Kasumi-1 (cell line): ENCODE measurements at places on chromosomes 4 and X.

DNA sequence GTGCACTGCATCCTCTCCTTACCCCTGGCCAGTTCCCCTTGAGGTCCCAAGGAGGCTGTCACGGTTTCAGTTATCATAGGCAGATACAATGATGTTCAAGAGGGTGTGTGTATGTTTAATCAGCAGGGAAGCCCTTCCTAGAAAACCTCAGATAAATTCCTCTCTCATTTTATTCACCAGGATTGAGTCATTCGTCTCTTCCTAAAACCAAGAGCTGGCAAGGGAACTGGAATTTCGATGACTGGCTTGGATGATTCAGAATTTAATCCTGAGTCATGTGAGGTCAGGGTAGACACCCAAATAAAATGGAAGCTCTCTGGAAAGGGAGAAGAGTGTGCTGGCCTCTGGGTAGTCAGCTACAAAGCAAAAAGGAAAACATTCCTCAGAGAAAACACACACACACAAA is 106.2 kb upstream of the RAPGEF2 start:
- DNase-seq: no peak

GRCh38 chr4:75004755-75005668 is 72.1 kb downstream of the PARM1 start:
- DNase-seq: no peak

DNA sequence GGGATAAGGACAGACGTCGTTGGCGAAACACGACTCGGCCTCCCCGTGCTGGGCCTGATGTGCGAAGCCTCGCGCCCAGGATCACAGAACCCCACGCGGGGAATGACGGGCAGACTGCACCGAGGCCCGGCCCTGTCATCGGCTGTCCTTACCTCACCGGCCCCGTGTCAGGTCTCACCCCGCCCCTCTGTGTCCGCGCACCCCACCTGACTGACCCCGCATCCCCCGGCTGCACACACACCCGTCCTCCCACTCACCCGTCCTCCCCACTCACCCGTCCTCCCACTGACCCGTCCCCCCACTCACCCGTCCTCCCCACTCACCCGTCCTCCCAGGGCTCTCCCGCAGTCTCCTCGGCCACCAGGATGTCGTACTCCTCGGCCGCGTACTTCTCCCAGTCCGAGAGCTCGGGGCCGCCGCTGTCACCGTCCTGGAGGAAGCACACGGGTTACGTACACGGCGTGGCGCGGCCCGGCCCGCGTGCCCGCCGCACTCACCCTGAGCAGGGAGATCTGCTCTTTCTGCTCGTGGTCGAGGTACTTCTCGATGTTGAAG is 19.8 kb upstream of the GTPBP6 start:
- DNase-seq: no peak

DNA sequence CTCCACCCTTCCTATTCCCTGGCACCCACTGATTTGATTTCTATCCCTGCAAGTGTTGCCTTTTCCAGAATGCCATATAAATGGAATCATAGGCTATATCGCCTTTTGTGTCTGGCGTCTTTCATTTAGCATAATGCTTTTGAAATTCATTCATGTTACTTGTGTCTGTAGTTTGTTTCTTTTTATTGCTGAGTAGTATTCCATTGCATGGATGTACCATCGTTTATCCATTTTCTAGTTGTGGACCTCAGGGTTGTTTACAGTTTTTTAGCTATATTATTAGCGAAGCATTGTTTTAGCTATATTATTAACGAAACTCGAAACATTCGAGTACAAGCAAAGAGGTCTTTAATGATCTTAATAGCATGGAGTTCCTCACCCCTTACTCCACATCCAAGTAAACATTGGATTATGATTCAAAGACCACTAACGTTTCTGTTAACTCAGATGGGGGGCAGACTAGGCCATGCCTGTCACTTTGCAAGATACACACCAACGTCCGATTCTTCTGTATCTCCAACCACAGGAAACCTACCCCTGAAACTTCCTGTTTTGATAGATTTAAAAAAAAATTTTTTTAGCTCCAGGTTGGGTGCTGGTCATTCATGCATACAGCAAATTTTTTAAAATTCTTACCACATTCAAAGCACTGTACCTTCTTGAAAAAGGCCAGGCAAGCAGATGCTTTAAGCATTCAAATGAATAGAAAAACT is 1.1 kb downstream of the DCK start:
- peak; percentile 80 for DNase-seq

DNA sequence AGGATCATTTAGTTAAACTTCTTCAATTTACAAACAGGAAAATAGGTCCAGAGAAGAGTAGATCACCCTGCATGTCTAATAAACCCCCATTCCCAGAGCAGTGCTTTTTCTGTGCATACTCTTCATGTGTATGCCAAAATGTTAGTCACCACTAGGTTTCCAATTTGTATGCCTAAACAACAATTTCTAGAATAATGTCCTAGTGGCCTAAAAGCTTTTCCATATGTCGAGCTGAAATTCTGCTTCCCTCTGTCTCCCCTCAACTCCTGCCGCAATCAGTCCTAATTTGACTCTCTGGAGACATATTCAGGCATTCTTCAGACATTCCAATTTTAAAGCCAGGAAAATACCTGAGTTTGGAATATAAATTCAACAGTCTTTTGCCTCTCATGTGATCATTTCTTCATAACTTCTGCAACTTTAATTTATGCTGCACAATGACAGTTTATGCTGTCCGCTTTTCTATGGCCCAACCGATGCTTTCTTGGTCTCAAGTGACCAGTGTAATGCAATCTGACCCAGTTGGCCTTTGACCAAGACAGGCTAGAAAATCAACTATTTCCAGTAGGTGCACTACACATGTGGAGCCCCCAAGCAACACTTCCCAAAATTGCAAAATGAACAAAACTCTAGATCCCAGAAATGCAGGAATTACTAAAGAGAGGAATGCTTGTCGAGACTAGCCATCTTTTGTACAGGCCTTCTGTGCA is 122.9 kb upstream of the FMR1 start:
- no peak for DNase-seq

GRCh38 chrX:86455495-86455894 is 307.2 kb downstream of the DACH2 start:
- no peak for DNase-seq

GRCh38 chr4:124899997-124900396 is 187.5 kb upstream of the ANKRD50 start:
- no peak for DNase-seq

GRCh38 chr4:145795521-145795920 is 115.6 kb downstream of the C4orf51 start:
- no peak for DNase-seq

GRCh38 chrX:3638280-3638873 is 75.1 kb downstream of the PRKX start:
- no peak for DNase-seq

DNA sequence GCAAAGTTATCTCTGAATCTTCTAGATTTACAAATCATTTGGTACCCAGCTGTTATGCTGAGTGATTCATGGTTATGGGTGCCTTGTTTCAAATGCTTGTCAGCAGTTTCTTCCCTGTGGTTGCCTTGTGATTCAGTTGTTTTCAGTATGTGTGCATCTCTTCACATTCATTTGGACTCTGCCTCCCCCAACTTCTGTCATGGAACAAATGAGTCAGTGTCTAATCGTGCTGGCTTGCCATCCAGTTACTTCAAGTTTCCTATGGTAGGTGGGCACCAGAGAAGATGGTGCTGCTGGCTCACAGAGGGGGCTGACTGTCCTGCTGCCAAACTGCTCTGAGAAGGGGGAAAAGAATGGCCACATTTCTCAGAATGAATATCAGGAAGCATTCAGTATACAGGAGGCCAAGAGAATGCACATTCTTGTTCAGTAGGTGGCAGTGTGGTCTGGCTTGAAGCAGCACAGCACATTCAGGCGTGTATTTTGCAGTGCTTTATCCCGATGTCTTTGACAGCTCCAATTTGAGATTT is 260.9 kb downstream of the GLUD2 start:
- peak; percentile 33 for DNase-seq

- DNase-seq: peak; percentile 89
Observed at GRCh38 chr4:169566021-169566818, 46.2 kb downstream of the NEK1 start.

- no peak for DNase-seq
Observed at GRCh38 chr4:110769578-110769977, 146.7 kb upstream of the PITX2 start.

DNA sequence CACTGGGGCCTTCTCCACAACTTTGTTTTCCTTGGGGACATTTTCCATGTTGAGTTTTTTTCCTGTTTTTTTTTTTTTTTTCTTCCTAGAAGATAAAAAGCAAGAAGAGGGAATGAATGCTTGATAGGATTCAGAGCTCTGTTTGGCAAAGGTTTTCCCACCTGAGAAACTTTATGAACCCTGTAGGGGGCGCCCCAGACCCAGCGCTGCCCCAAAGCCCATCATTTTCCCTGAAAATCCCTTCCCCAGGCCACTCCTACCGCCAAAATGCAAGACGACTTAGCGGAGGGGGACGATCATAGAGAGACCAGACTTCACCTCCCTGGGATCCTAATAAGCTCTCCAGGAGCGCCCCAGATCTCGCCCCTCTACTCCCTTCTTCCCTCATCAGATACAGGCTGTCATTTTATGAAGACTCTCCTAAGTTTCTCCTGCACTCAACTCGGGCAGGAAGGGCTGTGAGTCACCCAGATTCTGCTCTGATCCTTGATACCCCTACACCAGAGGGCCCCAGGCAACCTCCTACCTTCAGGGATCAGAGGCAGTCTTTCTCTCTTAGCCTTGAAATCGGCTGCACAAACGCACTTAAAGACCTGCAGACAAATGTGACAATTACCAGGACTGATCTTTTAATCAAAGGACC is 1.4 kb downstream of the BEX5 start:
- no peak for DNase-seq

GRCh38 chr4:16102356-16102755 is 18.5 kb upstream of the PROM1 start:
- DNase-seq: no peak

- no peak for DNase-seq
Observed at GRCh38 chr4:78019414-78019813, 37.7 kb upstream of the FRAS1 start.
